ENCODE measurements at places on chromosomes 4 and X.

- no peak for DNase-seq
Observed at GRCh38 chrX:32370456-32371205, 840.7 kb downstream of the DMD start.

- DNase-seq = no peak
Observed at GRCh38 chr4:137310593-137311490, 221.5 kb downstream of the PCDH18 start.

DNA sequence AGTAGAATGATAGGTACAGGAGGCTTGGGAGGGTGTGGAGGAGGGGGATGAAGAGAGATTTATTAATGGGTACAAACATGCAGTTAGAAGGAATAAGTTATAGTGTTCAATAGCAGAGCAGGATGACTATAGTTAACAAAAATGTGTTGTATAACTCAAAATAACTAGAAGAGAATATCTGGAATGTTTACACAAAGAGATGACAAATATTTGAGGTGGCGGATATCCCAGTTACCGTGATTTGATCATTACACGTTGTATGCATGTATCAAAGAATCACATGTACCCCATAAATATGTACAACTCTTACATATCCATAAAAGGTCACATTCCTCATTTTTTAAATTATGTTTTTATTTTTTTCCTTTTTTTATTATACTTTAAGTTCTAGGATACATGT, 456.6 kb downstream of the MAGEB5 start:
- DNase-seq = no peak

GRCh38 chr4:104749062-104749461, 254.4 kb upstream of the CXXC4 start:
- no peak for DNase-seq

- DNase-seq = no peak
Observed at GRCh38 chr4:130071746-130072145, 975.8 kb downstream of the C4orf33 start.

DNA sequence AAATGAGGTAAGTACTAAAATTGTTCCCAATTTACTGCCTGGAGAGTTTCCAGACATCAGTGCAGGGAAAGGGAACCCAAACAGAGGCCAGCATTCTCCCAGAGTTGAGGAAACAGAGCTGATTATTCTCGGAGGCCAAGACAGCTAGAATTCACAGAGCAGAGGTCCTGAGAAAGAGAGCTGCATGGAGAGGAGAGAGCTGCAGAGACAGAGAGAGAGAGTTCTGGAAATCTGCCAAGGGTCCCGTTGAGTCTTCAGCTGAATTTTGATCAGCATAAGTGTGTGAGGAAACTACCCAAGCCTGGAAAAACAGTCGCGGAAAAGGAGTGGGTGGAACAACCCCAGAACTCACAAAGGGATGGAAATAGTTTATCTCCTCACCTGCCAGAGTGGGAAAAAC, 43.8 kb upstream of the GPR173 start:
- DNase-seq = no peak

DNA sequence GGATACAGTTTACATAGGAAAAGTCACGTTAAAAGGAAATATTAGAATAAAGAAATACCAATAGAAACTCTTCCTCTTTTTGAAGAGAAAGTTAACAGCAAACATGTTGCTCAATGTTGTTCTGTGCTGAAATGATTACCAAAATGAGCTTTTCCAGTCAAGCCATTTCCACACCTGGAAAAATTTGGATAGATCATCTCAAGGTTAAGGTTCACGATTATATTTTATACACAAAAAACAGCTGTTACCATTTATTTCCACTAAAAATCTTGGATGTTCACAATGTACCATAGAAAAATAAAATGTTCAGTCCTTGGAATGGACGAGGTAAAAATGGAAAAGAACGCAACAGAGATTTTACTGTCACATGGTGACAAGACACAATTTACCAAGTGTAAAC, 218.7 kb downstream of the SCFD2 start:
- DNase-seq = no peak

- no peak for DNase-seq
Observed at GRCh38 chr4:35246493-35246892, 997.8 kb downstream of the ARAP2 start.

GRCh38 chr4:18422685-18423084, 401.1 kb upstream of the LCORL start:
- DNase-seq = no peak

- DNase-seq = no peak
Observed at GRCh38 chrX:67351411-67351810, 192.4 kb upstream of the AR start.

GRCh38 chrX:153668423-153669173, 5.0 kb downstream of the PNCK start:
- no peak for DNase-seq

DNA sequence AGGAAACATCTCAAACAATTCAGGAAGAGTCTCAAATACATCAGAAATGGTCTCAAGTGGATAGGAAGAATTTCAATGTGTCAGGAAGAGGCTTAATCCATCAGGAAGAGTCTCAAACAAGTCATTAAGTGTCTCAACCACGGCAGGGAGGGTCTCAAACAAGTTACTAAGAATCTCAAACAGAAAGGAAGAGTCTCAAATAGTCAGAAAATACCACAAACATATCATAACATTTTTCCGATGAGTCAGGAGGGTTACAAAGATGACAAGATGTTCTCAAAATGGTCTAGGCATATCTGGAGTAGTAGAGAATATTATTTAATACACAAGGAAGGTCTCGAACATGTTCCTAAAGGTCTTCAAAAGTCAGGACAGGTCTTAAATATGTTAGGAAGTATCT, 109.3 kb upstream of the USP9X start:
- DNase-seq = no peak

DNA sequence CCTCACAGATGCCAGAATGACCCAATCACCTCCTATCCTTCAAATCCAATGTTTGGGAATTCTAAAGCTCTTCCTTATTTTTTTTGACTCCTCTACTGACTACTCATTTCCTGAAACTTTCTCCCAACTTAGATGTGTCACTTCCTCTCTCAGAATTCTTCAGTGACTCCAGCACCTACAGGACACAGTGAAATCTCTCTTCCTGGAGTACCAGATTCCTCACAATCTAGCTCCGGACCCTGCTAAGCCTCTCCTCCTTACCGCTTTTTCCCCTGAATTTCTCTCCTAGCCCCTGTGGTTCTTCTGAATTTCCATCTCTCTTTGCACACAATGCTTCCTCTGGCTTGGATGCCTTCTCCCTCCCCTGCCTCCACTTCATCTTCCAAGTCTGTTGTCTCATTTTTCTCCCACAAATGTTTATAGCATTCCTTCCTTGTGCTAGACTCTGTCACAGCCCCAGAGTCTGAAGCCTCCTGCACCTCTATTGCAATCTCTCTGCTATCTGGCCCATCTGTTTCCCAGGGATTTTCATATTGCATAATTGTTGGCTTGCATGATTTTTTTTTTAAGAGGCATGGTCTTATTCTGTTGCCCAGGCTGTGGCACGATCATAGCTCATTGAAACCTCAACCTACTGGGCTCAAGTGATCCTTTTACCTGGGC, 80.1 kb downstream of the ANAPC4 start:
- no peak for DNase-seq

All from NCI-H2081 treated with DMSO at 0.1 percent for 48 hours (cell line).